PC-9 (cell line): ENCODE measurements at places on chromosomes 6 and 20. TPM values are rescaled to one million over a fixed set of nuclear protein-coding genes. Genes with fewer than 3 reads are reported as not detected.

- no peak for DNase-seq
Measured at GRCh38 chr6:19757036-19757435, 80.1 kb upstream of the ID4 start.

- no peak for DNase-seq
Measured at GRCh38 chr6:24694198-24694597, 24.8 kb downstream of the C6orf62 start.

RAB44 gene
- not detected in 2 replicates for total RNA-seq

KIAA1755 gene
- total RNA-seq, result 0.22 and 0.30 TPM in 2 replicates

RBBP8NL gene
- total RNA-seq, result 8.7 and 14.0 TPM in 2 replicates

CLVS2 gene
- not detected in 2 replicates for total RNA-seq

ALDH5A1 gene
- 19.1 and 21.2 TPM in 2 replicates for total RNA-seq

NNAT gene
- total RNA-seq, result not detected in 2 replicates

DNA sequence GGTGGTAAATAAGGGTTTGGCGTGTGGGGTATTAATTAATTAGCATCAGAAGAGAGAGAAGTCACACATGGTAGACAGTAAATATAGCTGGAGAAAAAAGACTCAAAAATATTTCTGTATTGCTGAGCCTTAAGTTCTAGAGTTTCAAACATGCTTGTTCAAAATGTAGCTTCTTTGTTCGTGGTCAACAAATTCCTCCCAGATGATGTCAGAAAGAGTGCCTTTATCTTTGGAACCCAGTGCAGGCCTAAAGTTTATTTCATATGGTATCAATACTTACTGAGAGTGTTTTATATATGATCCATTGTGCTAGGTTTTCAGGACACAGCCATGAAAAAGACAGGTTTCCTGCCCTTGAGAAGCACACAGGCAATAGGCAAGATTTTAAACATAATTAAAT lies 18.3 kb downstream of the MARCKS start:
- DNase-seq, result no peak

NKX2-4 gene
- not detected in 2 replicates for total RNA-seq

GRCh38 chr20:51759769-51760510 lies 8.2 kb downstream of the ATP9A start:
- DNase-seq, result no peak

DNA sequence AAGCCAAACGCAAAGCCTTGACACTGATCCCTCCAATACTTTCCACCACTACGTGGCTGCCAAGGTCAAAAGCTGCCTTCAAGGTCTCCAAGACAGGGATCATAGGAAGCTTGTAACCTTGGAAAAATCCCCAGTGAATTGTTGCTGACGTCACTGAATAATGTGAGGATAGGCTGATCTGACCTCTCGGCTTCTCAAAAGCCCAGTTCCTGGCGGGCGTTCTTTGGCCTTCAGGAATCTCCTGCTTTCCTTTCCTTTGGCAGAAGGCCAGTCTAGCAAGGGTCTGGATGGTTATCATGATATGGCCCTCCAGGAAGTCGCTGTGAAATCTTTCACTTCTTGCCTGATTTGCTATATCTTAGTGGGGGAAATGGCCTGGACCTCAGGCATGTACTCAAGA lies 61.4 kb upstream of the TNFAIP3 start:
- no peak for DNase-seq

PPP1R11 gene
- total RNA-seq, result 48.3 and 49.3 TPM in 2 replicates

DNA sequence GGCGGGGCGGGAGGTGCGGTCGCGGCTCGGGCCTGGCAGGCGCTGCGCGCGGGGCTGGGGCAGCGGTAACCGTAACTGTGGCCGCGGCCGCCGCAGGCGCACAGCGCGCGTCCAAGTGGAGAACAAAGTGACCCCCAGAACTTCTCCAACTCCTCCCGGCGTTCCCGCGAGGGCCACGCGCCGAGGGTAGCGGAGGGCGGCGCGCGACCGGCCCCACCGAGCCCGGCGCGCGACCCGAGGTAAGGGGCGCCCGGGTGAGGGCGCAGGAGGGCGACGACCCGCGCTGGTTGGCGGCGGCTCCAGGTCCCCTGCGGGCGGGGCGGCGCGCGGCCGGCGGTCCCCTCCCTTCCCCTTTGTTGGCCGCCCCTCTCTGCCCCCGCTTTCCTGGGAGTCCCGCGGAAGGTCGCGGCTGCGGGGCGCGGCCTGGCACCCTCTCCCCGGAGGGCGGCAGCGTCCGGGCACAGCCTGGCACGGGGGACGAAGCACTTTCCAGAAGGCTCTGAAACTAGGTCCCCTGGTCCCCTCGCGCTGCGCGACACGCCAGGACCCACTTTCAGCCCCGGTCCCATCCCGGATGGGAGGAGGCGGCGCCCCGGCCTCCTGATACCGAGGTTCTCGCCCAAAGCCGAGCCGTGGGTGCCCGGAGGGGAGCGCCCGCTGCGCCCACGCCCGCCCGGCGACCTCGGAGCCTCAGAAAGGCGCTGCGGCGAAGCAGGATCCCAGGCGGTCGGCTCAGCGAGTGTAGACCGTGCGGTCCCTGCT lies at the start of gene TIAM2:
TSS of gene TIAM2 (plus strand) at position 62 of the 762 bp plus-strand sequence. CDS start 133,909 bp downstream, outside the sequence.
- peak; percentile 31 for DNase-seq

DNA sequence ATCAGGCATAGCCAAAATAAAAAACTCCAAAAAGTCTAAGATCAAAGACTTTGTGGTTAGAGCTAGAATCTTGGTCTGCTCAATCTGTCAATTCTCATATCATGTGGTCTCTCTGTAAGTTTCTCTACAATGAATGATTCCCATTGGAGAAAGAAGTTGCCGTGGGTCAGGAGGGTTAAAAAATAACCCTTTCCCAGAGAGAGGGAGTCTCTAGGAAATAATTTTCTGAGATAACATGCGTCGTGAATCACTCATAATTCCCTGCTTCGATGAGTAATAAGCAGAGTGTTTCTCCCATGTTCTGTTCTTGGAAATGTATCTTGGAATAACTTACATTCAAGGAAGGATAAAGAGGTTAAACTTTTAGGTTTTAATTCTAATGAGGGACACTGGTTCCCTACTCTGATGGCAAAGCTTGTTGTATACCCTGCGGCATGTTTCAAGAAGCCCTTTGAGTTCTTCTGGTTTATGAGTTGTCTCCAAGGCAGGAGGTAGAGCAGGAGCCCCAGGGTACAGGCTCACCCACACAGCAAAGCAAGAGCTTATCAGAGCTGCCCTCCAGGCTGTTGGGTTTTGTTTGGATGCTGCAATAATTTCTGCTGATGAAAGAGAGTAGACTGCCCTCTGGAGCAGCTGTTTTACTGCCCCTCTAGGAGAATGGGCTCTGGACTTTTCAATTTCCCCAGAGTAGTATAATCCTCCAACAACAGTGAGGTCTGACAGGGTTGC lies 599.1 kb downstream of the QKI start:
- DNase-seq, result no peak

SLC35B2 gene
- total RNA-seq, result 57.6 and 59.7 TPM in 2 replicates

OLIG3 gene
- not detected in 2 replicates for total RNA-seq

- peak; percentile 11 for DNase-seq
Measured at GRCh38 chr6:96156425-96156824, 140.7 kb downstream of the FUT9 start.

OSER1 gene
- total RNA-seq, result 113 and 136 TPM in 2 replicates

DNA sequence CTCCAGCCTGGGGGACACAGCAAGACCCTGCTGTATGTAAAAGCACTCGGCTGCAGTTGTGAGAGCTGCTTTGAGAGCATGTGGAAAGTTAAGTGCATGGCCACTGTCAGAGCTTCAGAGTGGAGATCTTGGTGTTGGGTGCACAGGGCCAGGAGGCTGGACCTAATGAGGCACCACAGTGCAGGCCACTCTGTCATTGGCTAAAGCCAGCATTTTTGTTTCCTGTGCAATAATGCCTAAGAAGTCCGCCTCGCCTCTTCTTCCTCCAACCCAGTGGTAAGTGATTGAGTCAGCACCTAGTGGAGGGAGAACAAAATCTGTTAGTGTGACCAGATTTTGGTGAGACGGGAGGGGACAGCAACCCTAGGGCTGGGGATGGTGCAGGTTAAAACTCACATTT lies 60.6 kb downstream of the SSR1 start:
- DNase-seq, result no peak

TMEM200A gene
- not detected in 2 replicates for total RNA-seq

GRCh38 chr6:7819431-7820015 lies 91.1 kb downstream of the TXNDC5 start:
- no peak for DNase-seq

MCCD1 gene
- total RNA-seq, result not detected in 2 replicates

FAM83B gene
- total RNA-seq, result 10.1 and 15.6 TPM in 2 replicates

EEF1A2 gene
- total RNA-seq, result 75.2 and 90.2 TPM in 2 replicates

SLX4IP gene
- total RNA-seq, result 8.2 and 13.4 TPM in 2 replicates

PKHD1 gene
- total RNA-seq, result not detected in 2 replicates

DNA sequence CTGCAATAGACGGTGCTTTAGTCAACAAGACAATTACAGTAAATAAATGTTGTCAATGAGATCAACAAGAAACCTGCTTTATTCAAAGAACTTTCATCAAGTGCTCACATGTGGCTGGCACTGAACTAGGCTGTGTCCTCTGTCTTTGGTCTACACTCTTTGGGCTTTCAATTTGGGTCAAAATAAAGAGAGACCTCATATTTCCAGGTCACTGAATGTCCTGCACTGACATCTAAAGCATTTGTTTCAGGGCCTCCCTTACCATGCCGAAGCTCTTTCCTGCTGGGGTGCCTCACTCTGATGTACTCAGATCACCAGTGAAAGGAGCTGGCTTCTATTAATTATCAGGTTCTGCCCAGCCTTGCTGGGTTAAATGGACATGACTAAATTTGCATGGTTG lies 32.0 kb downstream of the PDE7B start:
- no peak for DNase-seq

GRCh38 chr6:169474362-169474761 lies 220.7 kb upstream of the THBS2 start:
- DNase-seq, result no peak

GRCh38 chr6:105949869-105950268 lies 136.3 kb upstream of the PRDM1 start:
- DNase-seq, result no peak

DNA sequence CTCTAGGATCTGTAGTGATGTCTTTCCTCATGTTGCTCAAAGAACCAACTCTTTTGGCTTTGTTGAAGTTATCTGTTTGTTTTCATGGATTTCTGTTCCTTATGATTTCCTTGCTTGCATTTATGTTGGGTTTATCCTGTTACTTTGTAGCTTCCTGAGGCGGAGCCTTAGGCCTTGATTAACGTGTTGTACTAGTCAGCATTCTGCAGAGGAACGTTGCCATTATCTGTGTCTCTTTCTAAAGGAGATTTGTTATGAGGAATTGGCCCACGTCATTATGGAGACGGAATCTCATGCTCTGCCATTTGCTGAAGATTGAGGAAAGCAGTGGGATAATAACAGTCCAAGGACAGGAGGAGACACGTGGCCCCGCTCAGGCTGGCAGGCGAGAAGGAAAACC lies 29.9 kb downstream of the UCKL1 start:
- DNase-seq, result no peak

GRCh38 chr6:164507206-164507940 lies 802.0 kb downstream of the C6orf118 start:
- no peak for DNase-seq

DNA sequence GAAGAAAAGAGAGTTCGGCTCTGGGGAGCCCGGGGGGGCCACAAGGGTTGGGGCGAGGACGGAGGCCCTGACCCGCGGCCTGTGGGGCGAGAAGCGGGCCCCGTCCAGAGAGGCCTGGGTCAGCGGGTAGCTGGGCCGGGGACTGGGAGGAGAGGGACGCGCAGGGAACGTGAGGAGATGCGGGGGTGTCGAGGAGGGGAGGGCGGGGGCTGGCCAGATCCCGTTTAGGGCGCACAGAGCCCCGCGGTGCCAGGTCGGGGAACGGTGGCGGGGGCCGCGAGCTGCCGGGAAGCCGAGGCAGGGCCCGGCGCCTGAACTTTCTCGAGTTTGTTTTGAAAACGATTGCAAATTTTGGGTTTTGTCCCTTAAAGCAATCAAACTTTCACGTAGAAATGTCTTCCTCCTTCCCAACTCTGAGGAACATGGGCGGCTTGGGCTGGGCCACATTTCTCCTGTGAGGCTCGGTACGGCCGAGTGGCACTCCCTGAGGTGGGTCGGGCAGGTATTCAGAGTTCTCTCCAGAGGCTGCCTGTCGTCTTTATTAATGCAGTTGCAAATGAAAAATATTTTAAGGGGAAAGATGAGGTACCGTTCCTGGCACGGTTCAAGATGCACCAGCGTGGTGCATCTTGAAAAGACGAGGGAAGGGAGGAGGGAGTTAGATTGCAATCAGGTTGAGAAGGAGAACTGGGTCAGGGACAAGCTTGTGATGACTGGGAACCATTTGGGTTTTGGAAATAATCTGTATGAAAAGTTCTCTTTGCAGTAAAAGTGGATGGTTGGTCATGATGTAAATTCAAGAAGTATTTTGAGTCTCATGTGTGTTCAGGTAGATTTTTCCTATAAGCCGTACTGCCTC lies 972 bp downstream of the RNF8 start:
- peak; percentile 15 for DNase-seq

- no peak for DNase-seq
Measured at GRCh38 chr6:112123982-112124381, 36.6 kb downstream of the FAM229B start.

DNA sequence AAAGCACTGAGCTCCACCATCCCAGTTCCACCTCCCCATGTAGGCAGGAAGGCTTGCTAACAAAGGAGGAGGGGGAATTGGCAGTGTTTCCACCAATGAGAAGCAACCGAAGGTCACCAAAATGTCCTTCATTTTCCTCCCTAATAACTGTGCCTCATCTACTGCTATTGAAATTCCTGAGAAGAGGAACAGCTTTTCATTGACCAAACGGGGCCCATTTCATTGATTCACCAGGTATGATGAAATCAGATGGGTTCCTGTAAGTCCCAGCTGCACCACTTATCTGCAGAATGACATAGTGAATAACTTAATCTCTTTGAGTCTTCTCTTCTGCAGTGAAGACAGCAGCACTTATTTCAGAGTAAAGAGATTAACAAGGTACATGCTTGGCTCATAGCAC lies 17.3 kb downstream of the TREM1 start:
- no peak for DNase-seq

CAP2 gene
- 10.0 and 12.0 TPM in 2 replicates for total RNA-seq

DEFB116 gene
- not detected in 2 replicates for total RNA-seq

DNA sequence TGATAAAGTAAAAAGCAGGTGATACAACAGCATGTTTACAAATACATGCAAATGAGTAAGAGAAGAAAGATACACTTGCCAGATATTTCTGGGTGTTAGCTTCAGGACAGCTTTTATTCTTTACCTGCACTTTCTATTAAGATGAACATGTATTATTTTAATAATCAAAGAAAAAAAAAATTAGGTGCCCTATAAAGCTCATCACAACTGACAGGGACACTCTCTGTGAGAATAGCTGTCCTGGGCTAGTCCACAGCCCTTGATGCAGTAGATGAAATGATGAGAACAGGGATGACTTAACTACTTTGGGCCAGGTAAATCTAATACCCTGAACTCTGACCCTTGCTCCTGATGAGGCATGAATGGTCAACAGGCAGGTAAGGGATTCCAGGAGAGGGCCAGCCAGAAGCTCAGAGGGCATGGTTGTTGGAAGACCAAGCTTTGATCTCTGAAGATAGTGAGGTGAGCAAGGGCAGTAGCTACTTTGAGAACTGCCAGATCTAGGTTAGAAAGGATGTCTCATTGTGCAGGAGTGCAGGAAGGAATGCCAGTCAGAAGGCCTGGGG lies 15.6 kb downstream of the NSFL1C start:
- no peak for DNase-seq
